ENCODE measurements at places on chromosomes 11 and 22.

GRCh38 chr11:12991426-12991825, 17.7 kb upstream of the RASSF10 start:
- no peak for DNase-seq

DNA sequence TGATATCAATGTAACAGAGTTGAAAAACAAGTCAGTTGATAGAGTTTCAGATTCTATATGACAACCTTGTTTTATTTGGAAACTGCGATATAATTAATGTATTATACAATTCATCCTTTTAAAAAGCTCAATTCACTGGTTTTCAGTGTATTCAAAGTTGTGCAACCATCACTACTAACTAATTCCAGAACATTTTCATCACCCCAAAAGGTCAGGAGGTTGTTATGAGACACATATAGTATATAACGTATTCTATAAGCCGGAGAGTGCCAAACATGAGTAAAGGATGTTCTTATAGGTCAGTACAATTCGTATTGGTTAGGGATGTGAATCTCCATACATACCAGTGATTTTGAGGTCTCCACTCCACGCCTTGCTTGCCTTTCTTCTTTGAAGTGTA, 40.1 kb upstream of the UCP3 start:
- no peak for DNase-seq

- DNase-seq = no peak
Observed at GRCh38 chr11:34653031-34653430, 32.1 kb downstream of the EHF start.

DNA sequence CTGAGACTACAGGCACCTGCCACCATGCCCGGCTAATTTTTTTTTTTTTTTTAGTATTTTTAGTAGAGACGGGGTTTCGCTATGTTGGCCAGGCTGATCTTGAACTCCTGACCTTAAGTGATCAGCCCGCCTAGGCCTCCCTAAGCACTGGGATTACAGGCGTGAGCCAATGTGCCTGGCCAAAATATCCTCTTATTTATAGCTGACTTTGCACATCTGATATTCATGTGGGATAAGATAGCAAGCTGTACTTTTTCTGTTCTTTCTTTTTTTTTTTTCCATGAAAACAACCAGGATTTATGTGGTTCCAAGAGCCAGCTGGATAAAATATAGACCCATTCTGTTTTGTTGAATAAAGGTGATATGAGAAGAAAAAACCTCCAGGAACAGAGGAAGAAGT, 12.1 kb upstream of the XBP1 start:
- DNase-seq = no peak

DNA sequence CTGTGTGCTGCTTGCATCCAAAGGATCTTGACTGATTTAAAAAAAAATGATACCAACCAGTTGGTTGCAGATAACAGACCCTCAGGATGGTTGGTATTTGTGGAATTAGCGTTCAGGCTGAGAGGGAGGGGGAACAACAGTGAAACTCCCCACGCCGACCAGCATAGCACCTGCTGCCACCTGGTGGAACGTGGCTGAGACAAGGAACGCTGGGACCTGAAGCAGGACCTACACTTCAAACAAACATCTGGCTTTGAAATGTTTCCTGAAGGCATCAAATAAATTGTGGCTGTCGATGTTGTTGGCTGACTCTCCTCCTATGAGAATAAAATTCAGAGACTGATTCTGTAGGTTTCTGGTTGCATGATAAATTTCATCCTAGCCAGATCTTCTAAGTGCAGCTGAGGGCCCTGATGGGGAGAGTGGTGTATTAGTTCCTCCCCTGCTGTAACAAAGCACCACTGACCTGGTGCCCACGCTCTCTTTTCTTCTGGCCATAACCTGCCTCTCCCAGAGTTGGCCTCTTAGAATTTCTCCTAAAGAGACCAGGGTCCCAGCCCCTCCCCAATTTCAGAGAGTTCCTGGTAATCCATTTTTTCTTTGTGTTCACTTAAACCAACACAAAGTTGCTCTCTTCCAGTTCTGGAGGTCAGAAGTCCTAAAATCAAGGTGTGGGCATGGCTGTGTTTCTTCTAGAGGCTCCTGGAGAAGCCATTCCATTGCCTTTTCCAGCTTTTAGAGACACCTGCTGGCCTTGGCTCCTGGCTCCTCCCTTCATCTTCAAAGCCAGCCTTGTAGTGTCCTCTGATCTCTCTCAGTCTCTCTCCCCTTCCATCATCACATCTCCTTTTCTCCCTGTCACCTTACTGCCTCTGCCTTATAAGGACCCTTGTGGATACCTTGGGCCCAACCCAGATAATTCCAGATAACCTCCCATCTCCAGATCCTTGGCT, 17.3 kb downstream of the APOL2 start:
- no peak for DNase-seq

GRCh38 chr11:69375316-69376154, 81.6 kb downstream of the MYEOV start:
- DNase-seq = no peak

DNA sequence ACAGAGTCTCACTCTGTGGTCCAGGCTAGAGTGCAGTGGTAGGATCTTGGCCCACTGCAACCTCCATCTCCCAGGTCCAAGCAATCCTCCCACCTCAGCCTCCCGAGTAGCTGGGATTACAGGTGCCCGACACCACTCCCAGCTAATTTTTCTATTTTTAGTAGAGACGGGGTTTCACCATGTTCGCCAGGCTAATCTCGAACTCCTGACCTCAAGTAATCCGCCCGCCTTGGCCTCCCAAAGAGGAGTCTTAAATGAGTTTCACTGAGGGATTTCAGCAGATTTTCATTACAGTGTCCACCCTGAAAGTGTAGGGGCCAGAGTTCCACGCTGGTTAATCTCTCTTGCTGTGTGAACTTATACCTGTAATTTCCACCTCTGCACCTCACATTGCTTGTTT, 412 bp upstream of the RPS3 start:
- DNase-seq = no peak

DNA sequence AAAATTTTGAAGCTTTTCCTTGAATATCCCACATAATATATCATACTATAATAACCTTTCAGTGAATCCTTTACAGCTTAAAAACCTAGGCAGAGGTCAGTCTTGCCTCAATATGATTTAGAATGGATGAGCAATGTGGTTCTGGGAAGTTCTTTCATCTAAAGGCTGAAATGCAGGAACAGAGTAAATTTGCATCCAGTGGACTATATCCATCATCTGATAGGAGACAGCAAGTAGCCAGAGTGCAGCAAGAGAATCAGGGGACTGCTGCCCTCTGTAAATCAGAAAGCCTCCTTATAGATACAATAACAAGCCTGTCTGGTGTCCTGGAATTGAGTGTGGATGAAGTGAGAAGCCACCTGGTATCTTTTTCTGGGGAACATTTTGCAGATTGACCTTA, 748.3 kb upstream of the CCDC90B start:
- no peak for DNase-seq

DNA sequence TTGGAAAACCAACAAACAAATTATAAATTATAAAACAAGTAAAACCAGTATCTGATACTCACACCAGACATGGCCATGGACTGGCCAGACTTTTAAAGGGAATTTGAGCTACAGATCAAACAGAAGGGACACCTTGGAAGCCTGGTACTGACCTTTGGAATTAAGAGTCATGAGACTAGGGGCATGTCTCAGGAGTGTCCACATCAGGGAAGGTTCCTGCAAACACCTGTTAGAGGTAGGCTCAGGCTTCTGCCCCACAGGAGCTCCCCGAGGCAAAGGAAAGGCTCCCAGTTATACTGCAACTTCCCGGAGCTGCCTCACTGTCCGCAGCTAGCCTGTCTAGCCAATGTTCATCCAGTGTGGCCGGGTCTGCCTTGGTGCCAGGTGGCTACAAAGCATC, 290.1 kb downstream of the BUD13 start:
- DNase-seq = no peak

DNA sequence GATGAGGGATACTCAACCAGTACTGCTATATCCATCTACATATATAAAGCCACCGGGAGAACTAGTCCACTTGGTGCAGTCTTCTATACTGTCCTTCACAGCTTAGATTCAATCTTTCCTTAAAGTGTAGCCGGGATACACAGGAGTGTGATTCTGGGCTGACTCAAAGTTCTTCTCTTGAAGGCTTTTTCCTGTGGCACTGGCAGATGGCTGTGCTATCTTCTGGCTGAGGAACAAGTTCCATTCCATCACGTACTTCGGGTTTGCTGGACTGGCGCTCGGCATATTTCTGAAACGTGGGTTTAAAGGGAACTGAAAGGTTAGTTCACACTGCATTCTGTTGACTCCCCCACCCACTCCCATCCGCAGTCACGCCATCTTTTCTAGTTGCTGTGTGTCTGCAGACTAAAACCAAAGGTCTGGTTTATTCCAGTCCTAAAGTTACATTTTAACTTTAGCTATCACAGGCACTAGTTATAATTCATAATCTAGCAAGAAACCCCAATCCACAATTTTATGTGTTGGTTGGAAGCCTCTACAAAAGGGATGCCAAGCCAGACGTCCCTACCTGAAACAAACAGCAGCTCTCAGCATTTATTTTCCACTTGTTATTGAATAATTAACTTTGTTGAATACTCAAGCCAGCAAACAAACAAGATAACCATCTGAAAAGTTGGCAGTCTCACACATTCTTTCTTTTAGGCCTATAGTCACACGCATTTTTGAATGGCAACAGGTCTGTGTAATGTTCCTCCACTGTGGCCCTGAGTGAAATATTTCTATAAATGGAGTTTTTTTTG, 7.5 kb upstream of the C11orf65 start:
- no peak for DNase-seq

GRCh38 chr11:96160732-96161306, 182.2 kb downstream of the MAML2 start:
- no peak for DNase-seq

- DNase-seq = no peak
Observed at GRCh38 chr11:110349138-110349996, 53.0 kb upstream of the RDX start.

DNA sequence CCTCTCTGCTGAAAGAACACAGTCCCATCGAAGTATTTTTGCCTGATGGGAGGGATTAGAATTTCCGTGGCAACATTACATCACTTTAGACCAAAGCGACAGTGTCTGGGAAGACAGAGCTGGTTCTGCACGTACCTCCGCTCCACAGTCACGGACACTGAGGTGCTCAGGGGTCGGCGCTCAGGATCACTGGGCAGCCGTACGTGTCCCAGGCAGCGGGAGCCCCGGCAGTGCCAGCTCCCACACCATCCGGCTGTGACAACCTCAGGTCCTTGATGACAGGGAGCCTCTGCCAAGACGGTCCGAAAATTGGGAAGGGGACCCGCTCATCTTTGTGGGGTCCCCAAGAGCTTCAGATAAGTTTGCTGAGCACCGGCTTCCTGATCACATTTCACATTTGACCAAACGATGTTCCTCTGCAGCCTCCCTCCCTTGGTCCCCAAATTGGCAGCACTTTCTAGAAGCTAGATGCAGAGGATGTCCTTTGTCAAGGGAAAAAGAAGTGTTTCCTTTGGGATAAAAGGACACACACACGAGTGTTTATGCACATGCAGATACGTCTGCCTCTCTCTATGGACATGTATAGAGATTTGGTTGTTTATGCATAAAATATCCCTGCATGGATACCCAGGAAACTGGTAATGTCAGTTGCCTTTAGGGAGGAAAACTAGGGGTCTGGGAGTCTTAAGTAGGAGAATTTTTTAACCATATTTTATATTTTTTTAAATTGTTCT, 61.6 kb upstream of the LINC01488 start:
- no peak for DNase-seq

DNA sequence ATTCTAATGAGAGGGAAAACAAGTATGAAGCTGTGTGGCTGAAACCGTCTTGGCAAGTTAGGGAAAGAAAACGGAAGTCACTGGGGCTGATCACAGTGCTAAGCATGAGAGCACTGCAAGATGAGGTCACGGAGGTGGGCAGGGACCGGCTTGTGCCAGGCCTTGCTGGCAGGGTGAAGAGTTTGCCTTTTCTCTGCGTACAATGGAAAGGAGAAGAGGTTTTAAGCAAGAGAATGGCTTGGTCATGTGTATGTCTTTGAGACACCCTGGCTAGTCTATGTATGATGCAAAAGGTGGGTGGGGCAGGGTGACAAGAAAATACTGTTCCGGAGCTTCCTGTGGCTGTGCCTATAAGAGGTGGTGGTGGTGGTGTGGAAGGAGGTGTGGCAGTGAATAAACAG, 567.9 kb downstream of the NTM start:
- no peak for DNase-seq

GRCh38 chr11:81869351-81870065, 864.2 kb downstream of the FAM181B start:
- no peak for DNase-seq

DNA sequence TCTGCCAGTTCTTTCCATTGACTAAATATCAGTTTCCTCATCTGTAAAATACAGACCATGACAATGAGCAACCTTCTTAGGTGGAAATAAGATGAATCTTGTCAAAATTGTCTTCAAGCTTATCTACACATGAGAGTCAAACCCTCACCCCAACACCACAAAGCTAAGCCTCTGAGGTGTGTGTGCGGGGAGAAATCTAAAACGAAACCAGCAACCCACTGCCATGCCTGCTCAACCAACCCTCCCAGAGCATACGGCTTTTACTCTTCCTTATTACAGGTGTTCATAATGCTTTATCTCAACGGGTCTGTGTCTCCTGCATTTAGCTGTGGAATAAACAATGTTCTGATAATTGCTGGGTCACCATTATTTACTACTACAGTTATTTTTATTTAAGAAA, 235.4 kb downstream of the KIRREL3 start:
- DNase-seq = no peak
